ENCODE measurements at places on chromosomes 12 and 14. TPM values are rescaled to one million over a fixed set of nuclear protein-coding genes. Genes with fewer than 3 reads are reported as not detected.

AKAP6 gene
- total RNA-seq: 113 TPM

MSI1 gene
- total RNA-seq: not detected

ORMDL2 gene
- 15.2 TPM for total RNA-seq

- H3K4me3 ChIP-seq: no peak overlapping the region
- no peak overlapping the region for H3K27ac ChIP-seq
- H3K27me3 ChIP-seq: no peaks in the 10 kb centered on the region
These were observed 4.6 kb downstream of the MTRFR start for GRCh38 chr12:123237646-123238329.

DNA sequence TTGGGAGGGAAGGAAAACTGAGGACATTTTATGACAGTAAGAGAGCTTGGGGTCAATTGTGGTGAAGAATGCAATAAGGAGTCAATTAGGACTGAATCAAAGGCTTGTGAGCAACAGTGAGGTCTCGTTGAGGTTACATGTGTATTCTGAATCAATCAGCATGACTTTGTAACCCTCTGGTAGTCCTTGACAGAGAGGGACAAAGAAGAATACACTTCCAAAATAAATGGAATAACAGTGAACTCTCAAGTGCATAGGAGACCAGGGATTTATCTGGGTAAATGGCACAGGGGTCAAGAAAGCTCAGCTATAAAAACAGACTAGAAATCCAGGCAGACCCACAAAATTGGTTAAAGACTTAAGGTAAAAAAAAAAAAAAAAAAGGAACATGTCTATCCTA lies 85.1 kb upstream of the NAV3 start:
- H3K27me3 ChIP-seq: no peaks in the 10 kb centered on the region
- no peak overlapping the region for H3K27ac ChIP-seq
- no peaks in the 10 kb centered on the region for H3K36me3 ChIP-seq
- H3K4me3 ChIP-seq: no peak overlapping the region
- no peak for DNase-seq
- H3K4me1 ChIP-seq: no peaks in the 10 kb centered on the region

DNA sequence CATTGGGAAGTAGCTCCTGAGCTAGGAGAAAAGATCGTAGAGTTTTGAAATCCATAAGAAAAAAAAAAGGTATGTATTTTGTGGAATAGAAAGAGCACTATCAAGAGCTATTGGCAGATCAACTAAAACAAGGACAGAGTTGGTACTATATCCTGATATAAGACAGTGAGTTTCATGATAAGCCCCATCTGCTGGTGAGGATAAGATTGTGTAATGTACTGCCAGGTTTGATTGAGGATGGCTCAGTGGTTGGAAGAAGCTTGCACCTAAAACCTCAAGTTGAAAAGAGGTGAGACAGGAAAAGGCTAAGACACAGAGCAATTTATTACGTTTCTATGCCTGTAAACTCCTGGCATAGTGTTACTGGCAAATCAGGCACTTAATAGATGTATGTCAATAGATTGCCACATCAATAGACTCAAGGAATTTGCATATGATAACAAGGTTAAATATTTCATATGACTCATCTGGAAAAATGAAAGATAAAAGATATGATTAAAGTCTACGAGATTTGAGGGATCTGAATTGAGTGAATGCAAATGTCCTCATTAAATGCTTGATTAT lies 525.6 kb downstream of the FLRT2 start:
- H3K4me3 ChIP-seq: no peak overlapping the region
- no peaks in the 10 kb centered on the region for H3K4me1 ChIP-seq
- H3K27ac ChIP-seq: no peak overlapping the region
- H3K27me3 ChIP-seq: no peaks in the 10 kb centered on the region

GRCh38 chr14:34087571-34087970 lies 136.7 kb upstream of the EGLN3 start:
- peaks cover 16% of the 10 kb centered on the region for H3K4me1 ChIP-seq
- H3K36me3 ChIP-seq: no peaks in the 10 kb centered on the region
- H3K27me3 ChIP-seq: no peaks in the 10 kb centered on the region
- H3K4me3 ChIP-seq: no peak overlapping the region
- DNase-seq: no peak
- no peak overlapping the region for H3K27ac ChIP-seq

DNA sequence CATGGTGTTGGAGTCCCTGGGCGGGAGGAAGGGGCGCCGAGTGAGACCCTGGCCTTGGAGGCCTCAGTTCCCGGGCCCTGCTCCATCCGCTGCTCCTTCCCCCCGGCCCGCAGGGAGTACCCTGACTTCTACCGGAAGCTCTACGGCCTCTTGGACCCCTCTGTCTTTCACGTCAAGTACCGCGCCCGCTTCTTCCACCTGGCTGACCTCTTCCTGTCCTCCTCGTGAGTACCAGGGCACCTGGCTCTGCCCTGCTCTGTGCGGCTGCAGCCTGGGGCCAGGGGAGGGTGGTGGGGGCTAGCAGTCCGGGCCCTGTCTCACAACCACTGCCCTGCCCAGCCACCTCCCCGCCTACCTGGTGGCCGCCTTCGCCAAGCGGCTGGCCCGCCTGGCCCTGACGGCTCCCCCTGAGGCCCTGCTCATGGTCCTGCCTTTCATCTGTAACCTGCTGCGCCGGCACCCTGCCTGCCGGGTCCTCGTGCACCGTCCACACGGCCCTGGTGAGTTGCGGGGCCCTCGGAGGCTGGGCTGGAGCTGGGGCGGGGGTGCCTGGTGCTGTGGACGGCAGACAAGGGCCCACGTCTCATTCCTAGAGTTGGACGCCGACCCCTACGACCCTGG lies 7.0 kb downstream of the NOC4L start:
- H3K36me3 ChIP-seq: no peaks in the 10 kb centered on the region
- no peaks in the 10 kb centered on the region for H3K27me3 ChIP-seq
- no peak overlapping the region for H3K27ac ChIP-seq
- H3K4me1 ChIP-seq: no peaks in the 10 kb centered on the region
- DNase-seq: peak; percentile 53
- no peak overlapping the region for H3K4me3 ChIP-seq

- no peak overlapping the region for H3K4me3 ChIP-seq
- no peaks in the 10 kb centered on the region for H3K4me1 ChIP-seq
- DNase-seq: no peak
- H3K27me3 ChIP-seq: peaks cover 5% of the 10 kb centered on the region
- no peak overlapping the region for H3K27ac ChIP-seq
These were observed 116.0 kb upstream of the PARP11 start for GRCh38 chr12:3989218-3989550.
